ENCODE measurements at places on chromosomes 16 and 17. TPM values are rescaled to one million over a fixed set of nuclear protein-coding genes. Genes with fewer than 3 reads are reported as not detected.

DNA sequence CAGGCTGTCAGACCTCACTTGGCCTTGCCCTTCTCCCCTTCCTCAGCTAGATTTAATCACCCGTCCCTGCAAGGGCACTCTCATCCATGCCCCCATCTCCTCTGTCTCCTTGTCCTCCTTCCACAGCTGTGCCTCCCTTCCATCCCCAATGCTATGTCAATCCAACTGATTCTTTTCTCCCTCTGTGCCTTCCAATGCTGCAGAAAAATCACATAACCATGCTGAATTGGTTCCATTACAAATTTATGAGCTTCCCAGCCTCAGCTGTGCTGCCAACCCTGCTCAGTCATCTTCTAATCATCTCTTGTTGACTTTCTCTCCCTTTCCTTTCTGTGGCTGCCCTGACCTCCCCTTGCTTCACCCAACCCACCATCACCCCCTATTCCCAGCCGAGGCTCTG lies 56.3 kb upstream of the PIRT start:
- no peak for ATAC-seq

GRCh38 chr17:78111016-78111726 lies 17.4 kb downstream of the TMC6 start:
- no peak for ATAC-seq

DNA sequence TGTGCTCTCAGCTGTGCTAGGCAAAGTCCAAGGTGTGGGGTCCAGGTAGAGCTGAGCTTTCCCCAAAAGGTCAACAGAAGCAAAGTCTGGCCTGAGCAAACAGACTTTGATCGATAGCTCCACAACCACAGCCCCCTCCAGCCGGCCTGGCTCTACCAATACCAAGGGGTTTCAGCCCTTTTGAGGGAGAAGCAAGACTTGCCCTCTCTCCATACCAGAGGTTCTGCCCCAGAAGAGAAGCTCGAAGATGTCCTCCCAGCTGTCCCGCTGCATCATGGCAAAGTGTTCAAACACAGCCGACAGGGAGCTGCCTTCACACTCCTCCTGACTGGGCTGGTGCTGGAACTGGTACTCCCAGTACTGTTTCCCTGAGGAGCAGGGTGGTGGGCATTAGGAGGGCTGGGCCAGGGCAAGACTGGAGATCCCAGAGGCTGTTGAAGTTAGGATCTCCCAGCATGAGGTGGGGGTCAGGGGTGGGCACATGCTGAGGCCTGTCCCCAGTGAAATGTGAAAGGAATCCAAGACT lies 1.7 kb downstream of the VTN start:
- no peak for ATAC-seq

GRCh38 chr17:43430936-43431713 lies 32.3 kb downstream of the ARL4D start:
- ATAC-seq = no peak

GRCh38 chr17:71628306-71628705 lies 492.5 kb upstream of the SOX9 start:
- ATAC-seq = no peak

- ATAC-seq = no peak
Observed at GRCh38 chr17:81404558-81405165, 9.4 kb downstream of the BAHCC1 start.

GRCh38 chr17:69048634-69049033 lies 12.1 kb downstream of the ABCA9 start:
- peak; percentile 12 for ATAC-seq

- ATAC-seq = peak; percentile 45
Observed at GRCh38 chr17:51487947-51488346, 227.6 kb downstream of the UTP18 start.

DNA sequence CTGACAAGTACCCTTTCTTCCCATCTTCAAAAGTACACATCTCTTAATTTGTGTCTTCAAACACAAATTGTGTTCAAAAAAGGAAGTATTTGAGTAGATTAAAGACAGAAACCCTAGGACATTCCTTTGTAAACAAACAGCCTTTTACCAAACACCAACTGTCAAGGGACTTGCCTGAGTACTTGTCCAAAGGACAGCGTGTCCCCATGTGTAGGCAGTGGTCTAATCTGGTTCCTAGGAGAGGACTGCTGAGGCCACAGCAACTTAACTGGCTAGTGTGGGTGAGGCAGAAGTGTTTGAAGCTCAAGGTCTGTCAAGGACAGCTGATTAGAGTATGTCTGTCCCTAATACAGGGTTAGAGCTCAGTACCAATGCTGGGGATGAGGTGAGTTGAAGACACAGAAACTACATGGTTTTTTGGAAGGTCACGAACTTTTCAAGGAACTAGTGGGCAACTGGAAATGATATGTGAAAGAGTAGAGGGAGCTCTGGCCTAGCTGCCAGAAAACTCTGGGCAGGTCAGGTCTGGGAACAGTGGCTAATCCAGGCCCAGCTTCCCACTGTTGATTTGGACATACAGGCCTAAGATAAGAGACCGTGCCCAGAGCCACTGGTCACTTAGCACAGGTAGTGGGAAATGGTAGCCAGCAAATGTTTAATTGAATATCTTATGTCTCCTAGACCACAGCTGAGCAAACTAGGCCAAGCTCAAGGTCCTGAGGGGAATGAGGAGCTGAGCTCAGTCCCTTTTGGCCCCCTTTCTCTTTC lies 10.1 kb downstream of the HMOX2 start:
- ATAC-seq = no peak

DNA sequence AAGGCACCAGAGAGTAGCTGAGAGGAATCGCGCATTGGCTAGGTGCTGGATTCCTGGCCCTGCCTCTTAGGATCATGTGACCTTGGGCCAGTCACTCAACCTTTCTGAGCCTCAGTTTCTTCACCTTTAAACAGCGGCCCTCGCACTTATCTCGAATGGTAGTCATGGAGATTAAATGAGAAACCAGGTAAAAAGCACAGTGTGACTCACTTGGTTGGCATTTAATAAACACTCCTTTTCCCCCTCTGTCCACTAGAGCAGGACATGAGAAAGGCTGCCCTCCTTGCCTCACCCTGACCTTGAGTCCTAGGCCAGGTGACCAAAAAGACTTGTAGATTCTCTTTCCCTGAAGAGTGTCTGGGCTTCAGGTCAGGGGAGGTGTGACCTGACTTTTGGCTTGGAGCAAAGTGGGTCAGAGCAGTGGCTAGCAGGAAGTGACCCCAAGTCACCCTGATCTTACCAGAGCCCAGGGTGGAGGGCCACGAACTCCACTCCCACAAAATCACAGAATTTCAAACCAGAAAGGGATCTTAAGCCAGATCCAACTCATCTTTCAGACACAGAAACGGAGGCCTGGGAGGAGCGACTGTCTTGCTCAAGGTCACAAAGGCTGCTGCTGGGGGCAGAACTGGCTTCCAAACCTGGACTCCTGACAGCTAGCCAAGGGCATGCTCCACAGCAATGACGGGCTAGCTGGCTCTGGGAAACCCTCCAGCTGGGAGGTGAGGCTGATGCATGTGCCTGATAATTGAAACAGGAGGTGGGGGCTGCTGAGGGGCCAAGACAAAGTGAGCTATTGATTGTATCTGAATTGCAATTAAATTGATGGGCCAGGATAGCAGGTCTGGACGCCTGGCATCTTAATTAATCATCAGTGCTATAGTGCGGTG lies 65.2 kb downstream of the PIPOX start:
- no peak for ATAC-seq

- ATAC-seq = no peak
Observed at GRCh38 chr17:28860363-28860808, 5.6 kb downstream of the ERAL1 start.

GRCh38 chr17:57566721-57567120 lies 178.4 kb downstream of the CCDC182 start:
- no peak for ATAC-seq

Gene TAT
- not detected for total RNA-seq

Gene MRPL12
- 50.7 TPM for total RNA-seq

Gene ZNF319
- total RNA-seq = 3.9 TPM

Gene CDH8
- not detected for total RNA-seq

Gene DRC7
- not detected for total RNA-seq
